LoVo (cell line): ENCODE measurements at places on chromosomes 11 and 22.
A peak's percentile ranks its signal among the peaks of the same experiment; 100 is the strongest.

DNA sequence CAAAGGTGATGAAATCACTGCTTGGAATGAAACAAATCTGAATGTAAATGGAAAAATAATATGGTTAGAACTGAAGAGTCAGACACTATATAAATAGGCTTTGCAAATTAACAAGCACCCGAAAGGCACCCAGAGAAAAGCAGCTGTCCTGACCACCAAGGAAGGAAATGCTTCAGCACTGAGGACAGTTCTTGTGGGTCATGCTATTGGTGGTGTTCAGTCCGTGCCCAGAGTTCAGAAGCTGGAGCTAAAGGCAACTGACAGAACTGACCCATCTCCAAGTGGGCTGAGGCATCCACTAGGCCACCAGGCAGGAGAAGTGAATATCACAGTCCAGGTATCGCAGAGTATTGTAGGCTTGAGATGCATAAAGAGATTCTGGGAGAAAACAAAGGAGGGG lies 208.9 kb downstream of the OPCML start:
- DNase-seq, result no peak

- DNase-seq, result no peak
Observed at GRCh38 chr22:42560781-42561180, 7.0 kb downstream of the SERHL2 start.

DNA sequence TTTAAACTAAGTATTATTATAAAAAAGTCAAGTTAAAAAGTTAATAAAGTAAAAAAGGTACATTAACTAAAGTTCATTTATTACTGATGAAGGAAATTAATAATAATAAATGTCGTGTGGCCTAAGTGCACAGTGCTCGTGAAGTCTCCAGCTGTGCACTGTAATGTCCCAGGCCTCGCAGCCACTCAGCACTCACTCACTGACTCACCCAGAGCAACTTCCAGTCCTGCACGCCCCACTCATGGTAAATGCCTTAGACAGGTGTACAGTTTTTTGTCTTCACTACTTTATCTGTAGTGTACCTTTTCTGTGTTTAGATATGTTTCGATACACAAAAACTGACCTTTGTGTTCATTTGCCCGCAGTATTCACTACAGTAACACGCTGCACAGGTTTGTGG lies 175.5 kb downstream of the TBC1D22A start:
- no peak for DNase-seq

GRCh38 chr22:50206599-50206998 lies 5.8 kb downstream of the SELENOO start:
- DNase-seq, result no peak

DNA sequence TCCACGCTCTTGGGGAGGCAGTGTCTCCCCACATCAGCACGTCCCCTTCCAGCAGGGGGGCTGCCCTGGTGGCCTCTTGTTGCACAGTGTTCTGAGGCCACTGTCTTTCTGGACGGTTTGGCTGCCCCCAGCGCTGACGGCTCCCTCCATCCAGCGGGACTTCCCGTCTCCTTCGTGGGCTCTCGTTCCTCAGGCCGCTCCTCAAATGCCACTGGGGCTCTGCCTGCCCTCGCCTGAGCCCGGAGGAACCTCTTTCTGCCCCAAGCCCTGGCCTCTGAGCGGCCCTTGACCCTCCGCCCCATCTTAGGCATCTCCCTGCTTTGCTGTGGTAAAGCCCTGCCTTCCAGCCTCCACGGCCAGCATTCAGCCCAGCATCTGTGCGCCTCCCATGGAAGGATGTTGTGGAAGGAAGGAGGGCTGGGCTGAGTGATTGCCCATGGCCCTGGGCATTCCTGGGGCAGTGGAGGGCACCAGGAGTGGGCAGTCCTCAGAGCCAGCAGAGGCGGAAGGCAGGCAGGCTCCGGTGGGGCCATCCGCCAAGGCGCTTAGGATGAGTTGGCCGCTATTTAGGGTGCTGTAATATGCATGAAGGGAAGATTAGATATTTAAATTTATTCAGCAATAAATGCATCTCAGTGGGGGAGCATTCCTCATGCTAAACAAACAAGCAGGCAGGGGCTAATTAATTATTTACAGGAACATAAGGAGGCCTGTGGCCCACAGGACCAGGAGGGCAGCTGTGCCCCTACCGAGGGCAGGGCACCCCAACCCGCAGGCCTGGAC lies 17.8 kb downstream of the OTUB1 start:
- DNase-seq, result no peak

DNA sequence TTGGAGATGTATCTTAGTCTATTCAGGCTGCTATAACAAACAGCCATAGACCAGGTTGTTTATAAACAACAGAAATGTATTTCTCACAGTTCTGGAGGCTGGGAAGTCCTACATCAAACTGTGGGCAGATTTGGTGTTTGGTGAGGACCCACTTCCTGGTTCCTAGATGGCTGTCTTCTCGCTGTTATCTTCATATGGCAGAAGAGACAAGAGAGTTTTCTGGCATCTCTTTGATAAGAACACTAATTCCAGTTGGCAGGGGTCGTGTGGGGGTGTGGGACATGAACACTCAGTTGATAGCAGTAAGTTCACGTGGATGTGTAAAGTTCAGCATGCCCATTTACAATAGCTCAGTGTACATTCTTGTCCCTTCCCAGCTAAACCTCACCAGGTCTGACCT lies 41.3 kb upstream of the HMGXB4 start:
- DNase-seq, result no peak

GRCh38 chr22:37403267-37403960 lies 23.9 kb downstream of the ELFN2 start:
- DNase-seq, result no peak

DNA sequence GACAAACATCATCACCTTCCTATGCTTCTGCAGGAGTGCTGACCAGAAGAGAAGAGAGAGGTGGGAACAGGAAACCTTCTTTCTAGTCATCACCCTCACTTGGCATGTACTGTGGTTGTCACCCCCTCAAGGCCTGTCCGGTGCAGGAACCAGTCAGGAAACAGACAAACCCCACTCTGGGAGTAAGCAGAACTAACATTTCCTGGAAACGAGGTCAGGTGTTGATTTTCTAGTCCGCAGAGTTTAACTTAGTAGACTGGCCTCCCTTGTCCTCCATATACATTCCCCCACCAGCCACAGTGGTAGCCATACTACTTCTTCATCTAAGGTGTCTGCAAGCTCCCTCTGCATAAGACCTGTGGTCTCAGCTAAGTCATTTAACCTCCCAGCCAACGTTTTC lies 80.7 kb upstream of the NCAM1 start:
- DNase-seq, result no peak

- no peak for DNase-seq
Observed at GRCh38 chr22:16717699-16718558, 107.3 kb downstream of the XKR3 start.

DNA sequence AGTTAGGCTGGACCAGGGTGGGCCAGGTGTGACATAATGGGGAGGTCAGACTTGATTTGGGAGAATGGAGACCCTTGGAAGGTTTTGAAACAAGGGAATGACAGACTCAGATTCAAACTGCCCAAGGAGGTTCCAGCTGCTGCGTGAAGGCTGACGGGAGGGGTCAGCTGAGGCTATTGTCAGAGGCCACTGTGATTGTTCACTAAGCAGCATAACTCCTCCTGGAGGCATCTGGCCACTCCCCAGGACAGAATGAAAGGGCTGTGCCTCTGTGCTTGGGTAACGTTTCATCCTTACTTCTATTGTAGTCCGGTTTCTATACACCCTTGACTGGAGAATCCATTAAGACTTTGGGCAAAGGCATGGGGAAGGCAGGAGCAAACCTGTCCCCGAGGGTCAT lies 126.6 kb downstream of the DSCAML1 start:
- no peak for DNase-seq

DNA sequence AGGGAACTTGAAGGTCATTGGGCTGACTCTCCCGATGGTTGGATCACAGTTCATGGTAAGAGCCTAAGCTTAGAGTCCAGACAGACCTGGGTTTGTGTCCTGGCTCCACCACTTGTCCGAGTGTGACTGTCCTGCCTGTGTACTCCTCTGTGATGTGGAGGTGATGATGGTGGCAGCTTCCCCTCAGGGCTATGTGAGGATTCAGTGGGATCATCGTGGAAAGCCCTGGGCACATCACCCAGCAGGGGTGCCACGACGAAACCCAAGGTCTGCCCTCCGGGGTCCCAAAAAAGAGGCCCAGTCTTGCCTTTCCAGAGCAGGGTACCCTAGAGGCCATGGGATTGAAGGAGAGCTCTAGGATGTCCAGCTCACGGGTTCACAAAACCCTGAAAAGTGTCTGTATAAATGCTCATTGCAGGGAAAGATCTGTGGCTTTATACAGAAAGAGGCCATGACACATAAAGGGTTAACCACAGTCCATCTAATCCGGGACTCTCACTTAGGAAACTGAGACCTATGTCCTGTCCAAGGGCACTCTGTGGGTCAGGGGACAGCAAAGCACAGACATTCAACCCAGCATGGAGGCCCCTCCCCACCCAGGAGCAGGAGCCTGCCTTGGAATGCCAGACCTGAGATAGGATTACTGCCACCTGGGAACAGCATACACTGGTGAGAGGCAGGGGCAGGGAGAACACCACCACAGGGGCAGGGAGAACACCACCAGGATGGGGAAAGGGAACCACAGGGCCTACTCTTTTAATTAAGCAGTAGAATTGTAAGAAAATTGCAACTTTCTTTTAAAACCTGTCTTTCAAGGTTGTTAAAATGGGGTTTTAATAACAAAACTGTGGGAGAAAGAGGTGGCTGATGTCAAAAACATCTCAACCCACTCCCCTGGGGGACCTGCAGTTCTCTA lies 51.3 kb downstream of the IGLL5 start:
- no peak for DNase-seq

DNA sequence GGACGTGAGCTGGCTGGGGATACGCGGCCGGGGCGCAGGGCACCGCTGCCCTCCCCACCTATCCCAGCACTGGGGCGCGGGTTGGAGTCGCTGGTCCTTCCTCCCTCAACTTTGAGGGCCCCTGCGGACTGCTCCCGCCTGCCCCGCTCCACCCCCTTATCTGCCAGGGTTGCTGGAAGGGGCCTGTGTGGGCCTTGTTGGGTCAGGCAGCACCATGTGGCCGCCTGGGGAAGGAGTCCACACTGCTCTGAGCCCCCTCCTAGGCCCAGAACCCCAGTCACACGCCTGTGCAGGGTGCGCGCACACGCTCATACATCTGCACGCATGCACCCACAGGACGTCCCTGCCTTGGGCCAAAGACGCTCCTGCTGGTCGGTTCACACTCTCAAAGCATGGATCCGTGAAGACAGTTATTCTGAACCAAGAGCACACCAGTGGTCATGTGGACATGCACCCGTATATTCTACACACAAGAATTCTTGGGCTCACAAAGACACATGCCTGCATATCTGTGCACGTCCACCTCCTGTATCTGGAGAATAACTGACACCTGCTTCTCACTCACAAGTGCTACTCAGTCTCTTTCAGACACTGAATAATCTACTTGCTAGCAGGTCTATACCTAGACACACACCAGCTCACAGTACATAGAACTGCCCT lies 710 bp downstream of the TUB start:
- no peak for DNase-seq

- peak; percentile 10 for DNase-seq
Observed at GRCh38 chr11:132941024-132941646, 591.2 kb downstream of the OPCML start.

GRCh38 chr11:134615041-134615615 lies 203.1 kb upstream of the B3GAT1 start:
- DNase-seq, result no peak

- no peak for DNase-seq
Observed at GRCh38 chr11:70544067-70544773, 145.9 kb downstream of the CTTN start.

DNA sequence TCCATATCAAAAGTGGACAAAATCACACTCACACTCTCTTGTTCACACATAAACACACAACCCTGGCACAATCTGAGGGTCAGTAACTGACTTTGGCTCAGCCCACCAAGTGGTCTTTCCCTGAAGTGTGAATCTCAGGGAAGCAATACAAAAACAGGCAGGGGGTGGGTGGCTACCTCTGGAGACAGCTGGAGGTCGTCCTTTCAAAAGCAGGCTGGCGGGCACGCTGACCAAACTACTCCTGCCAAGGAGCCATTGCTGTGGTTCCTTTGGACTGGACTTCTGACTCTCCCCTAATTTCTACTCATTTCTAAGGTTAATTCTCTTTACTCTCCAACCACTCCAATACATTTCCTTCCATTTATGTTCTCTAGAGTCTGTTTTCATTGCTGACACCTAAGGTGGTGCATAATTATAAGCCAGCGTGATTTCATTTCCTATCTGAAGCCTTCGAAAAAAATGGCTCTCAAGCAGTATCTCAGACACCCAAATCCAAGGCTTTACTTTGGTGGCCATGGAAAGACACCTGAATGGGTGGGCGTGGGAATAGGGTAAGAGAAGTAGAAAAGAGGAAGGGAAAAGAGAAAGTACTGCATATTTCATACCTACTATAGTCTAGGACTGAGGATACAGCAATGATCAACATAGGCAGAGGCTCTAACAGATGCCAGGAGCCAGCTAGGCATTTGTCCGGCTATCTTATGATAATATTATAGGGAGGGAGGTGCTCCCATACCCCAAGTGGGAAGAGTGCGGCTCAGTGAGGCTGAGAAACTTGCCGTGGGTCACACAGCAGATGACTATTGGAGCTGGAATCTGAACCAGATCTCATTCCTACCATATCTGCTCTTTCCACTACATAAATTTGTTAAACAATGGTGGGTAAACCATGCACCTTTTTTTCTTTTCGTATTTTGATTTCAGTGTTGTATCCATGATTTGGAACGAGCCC lies 22.0 kb downstream of the FZD4 start:
- DNase-seq, result no peak

DNA sequence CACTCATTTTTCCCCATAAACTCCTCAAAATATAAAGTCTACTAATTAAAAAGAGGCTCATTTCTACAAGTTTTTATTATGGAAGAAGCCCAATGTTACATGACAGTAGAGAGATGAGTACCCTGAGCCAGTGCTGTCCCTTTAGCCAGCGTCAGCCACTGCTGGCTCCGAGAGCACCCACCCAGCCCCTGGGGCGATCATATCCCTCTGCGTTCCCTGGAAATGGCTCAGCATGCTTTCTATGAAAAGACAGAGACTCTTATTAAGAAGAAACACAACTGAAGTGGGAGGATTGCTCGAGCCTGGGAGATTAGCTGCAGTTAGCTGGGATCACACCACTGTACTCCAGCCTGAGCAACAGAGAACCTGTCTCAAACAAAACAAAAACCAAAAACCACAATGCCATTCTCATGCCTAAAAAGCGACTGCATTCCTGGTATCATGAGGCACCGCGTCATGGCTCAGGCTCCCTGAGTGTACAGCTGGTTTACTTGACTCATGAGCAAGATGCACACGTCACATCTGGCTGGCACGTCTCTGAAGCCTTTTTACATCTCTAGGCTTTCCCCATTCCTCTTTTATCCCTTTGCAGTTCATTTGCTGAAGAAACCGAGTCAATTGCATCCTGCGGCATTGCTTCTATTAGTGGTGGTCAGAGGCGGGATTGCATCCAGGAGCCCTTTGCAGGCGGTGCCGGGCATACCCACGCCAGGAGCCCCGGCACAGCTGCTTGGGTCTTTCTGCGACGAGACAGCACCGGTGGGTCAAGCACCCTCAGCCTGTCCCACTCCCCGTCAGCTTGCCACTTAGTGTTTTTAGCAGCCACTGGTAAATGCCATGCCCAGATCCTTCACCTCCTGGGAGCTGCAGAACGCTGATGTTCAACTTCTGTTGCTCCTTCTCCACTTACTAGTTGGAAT lies 119.9 kb downstream of the CTTN start:
- no peak for DNase-seq

DNA sequence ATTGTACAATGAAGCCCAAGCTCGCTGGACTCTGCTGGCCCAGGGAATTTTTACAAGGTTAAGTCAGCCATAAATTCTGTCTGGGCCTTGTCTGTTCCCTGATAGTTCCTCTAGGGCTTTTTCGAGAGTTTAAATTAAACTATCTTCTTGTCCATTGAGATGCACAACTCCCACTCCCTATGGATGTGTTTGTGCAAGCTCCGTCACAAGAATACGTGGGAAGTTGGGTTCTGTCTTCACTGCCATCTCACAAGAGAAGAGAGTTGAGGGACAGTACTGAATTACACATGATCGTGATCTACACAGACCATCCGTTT lies 153.6 kb upstream of the TTC12 start:
- DNase-seq, result no peak
